Coronary artery (tissue), 2 donors: ENCODE measurements at places on chromosomes 11 and 22.
A peak's percentile ranks its signal among the peaks of the same experiment; 100 is the strongest.

DNA sequence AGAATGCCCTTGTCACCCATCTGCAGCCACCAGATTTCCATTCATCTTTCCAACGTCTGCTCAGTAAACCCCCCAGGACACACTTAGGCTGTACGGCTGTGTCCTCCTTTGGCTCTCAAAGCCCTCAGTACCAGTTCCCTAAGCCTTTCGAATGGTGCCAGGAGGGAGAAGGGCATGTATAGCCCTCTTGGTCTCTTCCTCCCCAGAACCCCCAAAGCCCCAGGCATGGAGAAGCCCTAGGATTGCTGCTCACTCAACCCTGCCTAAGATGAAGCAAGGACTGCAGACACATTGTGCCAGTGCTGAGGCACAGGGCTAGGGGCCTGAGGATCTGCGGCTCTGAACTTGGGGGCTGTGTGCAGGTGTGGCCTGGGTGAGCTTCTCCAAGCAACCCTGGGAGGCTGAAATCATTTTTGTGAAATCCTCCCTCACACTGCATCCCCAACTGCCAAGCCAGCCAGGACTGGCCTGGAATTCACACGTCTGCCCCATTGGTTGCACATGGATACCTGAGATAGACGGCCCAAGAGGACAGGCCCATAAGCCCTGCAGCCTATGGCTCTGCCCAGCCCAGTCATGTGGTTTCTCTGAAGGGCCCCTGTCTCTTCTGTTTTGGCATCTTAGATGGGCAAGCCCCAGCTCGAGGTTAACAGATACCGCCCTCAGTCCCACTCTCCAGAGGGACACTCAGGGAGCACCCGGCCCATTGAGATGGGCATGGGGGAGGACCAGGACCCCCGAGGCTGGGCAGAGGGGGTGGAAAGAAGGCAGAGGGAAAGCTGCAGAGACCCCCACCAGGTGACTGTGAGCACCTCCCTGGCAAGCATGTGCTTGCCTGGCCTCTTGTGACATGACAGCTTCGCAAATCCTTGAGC lies 34.0 kb downstream of the KCNQ1OT1 start:
- peak; percentile 50 for DNase-seq

- DNase-seq = no peak
Observed at GRCh38 chr11:80350541-80350940, 909.7 kb upstream of the TENM4 start.

- no peak for DNase-seq
Observed at GRCh38 chr22:46262449-46263215, 511 bp downstream of the PKDREJ start.

- DNase-seq = no peak
Observed at GRCh38 chr11:8937159-8937558, 4.4 kb upstream of the C11orf16 start.

GRCh38 chr22:34784056-34784455 lies 281.9 kb upstream of the ISX start:
- DNase-seq = no peak

- no peak for DNase-seq
Observed at GRCh38 chr11:112297248-112297866, 36.7 kb upstream of the PLET1 start.

- DNase-seq = no peak
Observed at GRCh38 chr11:70233511-70233934, 30.4 kb downstream of the FADD start.
